ENCODE measurements at places on chromosomes 6 and 20.

DNA sequence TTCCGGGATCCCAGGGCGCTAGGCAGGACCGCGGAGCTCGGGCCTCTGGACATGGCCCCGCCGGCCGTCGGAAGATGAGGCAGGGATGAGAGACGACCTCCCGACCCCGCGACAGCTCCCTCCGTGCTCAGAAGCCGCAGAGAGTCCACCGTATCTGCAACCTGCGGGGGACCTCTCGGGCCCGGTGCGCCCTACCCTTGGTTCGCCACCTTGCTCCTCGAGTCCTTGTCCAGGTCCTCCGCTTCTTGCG is 301 bp downstream of the PPP1R3D start:
- no peak for DNase-seq

DNA sequence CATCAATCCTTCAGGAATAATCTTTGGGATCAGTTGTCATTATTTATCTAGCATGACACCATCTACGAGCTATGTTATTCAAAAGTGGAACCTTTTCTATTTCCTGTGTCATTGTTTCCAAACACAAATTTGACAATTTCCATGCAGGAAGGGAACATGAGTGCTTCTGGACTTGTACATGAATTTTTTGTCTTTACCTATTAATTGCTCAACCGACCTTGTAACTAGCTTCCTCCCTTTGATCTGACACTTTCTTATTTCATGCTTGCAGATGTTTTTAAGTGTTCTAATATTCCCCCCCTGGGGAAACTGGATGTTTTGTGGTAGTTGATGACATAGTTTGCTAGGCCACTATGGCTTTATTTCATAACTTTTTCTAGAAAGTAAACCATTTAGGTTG is 139.4 kb downstream of the BMP2 start:
- no peak for DNase-seq

DNA sequence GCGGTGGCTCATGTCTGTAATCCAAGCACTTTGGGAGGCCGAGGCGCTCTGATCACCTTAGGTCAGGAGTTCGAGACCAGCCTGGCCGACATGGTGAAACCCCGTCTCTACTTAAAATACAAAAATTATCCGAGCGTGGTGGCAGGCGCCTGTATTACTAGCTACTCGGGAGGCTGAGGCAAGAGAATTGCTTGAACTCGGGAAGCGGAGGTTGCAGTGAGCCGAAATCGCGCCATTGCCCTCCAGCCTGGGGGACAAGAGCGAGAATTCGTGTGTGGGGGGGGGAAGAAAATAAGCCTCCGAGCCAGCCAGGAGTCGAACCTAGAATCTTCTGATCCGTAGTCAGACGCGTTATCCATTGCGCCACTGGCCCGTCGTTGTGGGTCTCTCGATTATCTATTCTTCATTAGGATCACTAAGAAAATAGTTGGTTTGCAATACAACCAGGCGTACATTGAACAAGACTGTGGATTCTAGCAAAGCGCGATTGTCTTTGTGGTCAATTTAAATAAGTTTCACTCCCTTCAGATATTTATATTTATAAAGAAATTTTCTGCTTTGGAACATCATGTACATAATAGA is 33.9 kb upstream of the PRSS16 start:
- no peak for DNase-seq

GRCh38 chr20:53492212-53492611 is 101.4 kb downstream of the ZNF217 start:
- no peak for DNase-seq

DNA sequence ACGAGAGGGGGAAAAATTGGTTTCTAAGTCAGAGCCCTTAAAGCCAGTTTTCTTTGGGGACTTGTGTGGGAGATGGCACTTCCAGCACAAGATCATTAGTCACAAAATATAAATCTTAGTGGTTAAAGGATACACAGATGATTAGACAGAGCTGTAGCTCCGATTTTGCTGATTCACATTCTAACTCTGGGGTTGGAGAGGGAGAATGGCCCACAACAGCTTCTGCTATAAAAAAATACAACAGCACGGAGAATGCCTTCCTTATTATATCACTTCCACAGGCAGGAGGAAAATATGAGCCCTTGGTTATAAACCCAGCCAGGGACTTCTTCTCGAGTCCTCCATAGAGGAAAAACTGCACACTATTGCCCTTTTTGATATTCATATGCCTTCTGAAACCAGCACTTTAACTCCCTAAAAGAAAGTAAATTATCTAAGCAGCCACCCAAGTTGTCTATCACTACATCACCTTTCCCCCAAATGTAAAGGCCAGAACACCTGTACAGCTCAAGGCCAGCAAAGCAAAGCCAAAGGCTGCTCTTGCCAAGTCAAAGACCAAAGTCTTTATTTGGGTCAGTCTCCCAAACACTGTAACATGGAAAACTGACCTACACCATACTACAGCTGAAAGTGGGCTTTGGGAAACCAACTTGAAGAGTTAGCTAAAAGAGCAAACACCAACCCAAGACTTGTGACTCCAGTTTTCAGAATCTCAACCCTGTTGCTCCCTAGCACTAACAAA is 10.4 kb downstream of the MRPL14 start:
- DNase-seq: peak; percentile 81

DNA sequence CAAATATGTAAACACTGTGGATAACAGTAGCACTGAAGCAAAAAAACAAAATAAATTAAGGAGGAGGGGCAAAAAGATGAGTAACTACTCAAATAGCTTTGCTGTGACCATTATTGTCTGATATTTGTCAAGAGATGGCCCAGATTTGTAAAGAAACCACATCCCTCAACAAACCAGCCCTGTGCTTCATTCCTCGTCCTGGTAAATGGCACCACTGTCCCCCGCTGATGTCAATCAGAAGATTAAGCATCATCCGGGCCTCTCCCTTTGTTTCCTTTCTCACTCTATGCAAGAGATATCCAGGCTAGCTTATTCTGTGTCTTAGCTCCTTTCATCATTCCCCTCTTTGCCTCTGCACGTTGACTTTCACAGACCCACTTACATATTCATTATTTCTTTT is 259.0 kb downstream of the SYNE1 start:
- peak; percentile 57 for DNase-seq

DNA sequence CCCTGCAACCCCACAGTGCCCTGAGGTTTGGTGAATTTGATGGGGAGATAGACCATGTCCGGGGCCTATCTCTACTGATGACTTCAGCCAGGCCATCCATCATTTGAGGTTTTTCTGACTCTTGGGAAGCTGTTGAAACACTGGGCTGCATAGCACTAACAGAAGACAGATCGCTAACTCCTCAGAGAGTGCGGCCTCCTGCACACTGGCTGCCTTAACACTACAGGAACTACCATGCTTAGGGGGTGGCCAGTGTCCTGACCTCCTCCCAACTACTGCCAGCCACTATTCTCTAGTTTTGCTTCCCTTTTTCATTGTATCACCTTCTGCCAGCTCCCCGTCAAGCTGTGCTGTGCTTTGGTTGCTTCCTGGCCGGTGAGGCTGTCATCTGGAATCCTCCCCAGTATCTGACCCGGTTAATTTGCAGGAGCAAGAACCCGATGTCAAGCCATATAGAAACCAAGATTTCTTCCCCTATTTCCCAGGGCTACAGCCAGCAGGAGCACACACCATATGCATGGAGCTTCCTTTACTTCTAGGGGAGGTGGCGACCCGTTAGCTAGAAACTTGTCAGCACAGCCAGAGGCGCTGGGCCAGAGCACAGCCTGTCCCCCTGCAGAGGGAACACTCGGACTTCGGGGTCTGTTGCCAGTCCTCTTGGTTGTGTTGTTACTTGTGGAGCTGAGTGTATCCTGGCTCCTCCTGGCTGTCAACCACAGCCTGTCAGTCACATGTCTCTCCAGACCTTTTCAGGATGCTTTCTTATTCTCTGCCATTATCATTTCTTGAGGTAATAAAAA is 57.3 kb upstream of the TRAF3IP2 start:
- no peak for DNase-seq
